Hematopoietic multipotent progenitor cell treated with erythropoietin and hydrocortisone succinate and interleukin-3 and kit ligand, for 17 days (in vitro differentiated cells): ENCODE measurements at places on chromosomes 16 and 17.
A peak's percentile ranks its signal among the peaks of the same experiment; 100 is the strongest.

- DNase-seq: no peak
Measured at GRCh38 chr17:54405826-54406225, 494.8 kb upstream of the TOM1L1 start.

GRCh38 chr16:55778757-55779156 lies 54.1 kb downstream of the CES1 start:
- DNase-seq: no peak

GRCh38 chr16:17451843-17452242 lies 18.9 kb downstream of the XYLT1 start:
- no peak for DNase-seq

GRCh38 chr16:80947708-80948625 lies 58.7 kb downstream of the CMC2 start:
- no peak for DNase-seq

- no peak for DNase-seq
Measured at GRCh38 chr16:1108299-1109252, 12.5 kb upstream of the C1QTNF8 start.

GRCh38 chr16:17565605-17566004 lies 94.8 kb upstream of the XYLT1 start:
- no peak for DNase-seq

DNA sequence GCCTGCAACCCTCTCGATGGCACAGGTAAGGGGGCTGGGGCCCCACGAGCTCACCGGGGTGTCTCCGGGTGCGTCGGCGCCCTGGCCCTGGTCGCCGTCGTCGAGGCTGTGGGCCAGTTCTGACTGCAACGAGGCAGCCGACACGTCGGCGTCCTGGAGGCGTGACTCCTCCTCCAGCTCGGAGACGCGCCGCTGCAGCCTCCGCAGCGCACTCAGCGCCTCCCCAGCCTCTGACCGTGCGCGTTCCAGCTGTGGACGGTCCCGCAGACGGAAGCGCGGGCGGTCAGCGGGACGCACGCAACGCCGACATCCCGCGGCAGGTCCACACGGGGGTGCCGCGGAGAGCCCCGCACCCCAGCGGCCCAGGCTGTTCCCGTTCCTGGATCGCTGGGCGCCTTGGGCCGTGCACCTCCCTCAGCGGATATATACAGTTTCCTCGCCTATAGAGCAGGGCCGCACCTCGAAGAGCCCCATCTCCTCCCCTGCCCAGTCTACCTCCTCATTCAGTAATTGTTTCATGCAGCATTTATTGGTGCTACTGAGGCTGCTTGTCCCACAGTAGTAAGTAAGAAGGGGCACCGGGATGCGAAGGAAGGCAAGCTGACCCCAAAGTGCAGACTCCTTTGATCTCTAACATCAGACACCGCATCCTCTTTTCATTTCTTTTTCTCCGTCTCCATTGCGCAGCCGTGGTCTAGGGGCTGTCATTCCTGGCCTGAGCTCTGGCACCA lies 5.8 kb downstream of the THOC6 start:
- DNase-seq: no peak

GRCh38 chr17:10081571-10082169 lies 116.7 kb downstream of the GAS7 start:
- no peak for DNase-seq

DNA sequence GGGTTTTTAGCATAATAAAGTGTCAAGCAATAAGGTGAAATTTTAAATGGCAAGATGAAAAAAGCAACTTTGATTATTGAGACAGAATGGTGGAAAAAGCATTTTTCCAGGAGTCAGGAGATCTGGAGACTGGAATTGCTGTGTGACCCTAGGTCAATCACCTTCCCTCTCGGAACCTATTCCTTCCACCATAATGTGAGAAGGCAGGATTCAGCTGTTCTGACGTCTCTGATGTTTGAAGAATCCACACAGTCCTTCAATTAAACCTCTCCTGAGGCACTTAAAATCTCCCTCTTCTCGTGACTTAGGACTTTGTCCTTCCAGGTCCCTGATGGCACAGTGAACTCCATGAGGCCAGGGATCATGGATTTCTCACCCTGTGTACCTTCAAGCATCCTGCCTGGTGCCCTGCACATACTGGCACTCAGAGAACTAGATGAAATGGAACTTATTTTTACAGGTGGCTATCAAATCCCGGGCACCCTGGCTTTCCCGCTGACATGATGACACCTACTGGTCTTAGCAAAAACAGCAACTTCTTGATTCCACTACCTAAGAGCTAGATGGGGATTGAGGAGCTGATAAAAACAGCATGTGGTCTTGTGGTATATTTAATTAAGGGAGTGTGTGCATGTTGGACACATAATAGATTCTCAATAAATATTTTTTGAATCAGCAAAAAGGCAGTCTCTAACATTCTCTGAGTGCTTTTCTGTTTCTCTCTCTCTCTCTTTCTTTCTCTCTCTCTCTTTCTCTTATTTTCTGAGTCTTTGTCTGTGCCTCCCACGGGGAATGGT lies 2.3 kb upstream of the CCDC182 start:
- peak; percentile 29 for DNase-seq

DNA sequence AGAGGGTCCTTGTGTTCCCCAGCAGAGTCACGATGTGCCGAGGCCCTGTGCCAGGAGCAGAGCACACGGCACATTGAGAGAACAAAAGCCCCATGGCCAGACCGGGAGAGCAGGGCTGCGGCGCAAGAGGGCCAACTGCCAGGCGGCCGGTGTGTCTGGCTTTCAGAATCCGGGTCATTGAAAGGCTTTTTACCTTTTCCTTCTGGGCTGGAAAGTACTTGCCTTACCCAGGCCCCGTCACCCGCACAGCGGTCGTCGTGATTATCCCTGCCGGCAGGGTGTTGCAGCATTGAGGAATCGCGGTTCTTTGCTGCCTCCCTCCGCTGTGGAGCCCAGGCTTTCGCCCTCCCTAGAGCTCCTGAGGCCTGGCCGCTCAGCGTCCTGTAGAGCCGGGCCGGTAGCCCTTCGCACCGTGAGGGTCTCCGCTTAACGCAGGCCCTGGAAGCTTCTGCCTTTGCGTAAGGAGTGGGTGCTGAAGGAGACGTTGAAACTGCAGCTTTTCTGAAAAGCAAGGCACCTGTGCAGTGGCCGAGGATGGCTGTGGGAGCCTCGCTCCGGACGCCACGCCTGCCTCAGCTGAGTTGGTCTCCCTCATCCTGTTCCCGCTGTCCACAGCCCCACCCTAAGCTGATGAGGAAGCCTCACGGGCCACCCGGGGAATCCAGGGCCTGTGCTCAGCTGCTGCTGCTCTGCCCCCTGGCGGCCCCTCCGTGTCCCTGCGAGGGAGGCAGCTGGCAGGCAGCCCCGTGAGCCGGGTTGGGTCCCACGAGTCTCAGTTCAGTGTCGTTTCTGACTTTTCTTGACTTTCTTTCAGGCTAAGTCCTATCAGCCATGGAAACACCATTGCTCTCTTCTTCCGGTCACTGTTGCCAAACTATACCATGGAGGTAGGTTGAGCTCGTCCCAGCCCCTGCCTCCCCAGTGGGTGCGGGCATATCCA lies 8.6 kb upstream of the MC1R start:
- DNase-seq: peak; percentile 61

DNA sequence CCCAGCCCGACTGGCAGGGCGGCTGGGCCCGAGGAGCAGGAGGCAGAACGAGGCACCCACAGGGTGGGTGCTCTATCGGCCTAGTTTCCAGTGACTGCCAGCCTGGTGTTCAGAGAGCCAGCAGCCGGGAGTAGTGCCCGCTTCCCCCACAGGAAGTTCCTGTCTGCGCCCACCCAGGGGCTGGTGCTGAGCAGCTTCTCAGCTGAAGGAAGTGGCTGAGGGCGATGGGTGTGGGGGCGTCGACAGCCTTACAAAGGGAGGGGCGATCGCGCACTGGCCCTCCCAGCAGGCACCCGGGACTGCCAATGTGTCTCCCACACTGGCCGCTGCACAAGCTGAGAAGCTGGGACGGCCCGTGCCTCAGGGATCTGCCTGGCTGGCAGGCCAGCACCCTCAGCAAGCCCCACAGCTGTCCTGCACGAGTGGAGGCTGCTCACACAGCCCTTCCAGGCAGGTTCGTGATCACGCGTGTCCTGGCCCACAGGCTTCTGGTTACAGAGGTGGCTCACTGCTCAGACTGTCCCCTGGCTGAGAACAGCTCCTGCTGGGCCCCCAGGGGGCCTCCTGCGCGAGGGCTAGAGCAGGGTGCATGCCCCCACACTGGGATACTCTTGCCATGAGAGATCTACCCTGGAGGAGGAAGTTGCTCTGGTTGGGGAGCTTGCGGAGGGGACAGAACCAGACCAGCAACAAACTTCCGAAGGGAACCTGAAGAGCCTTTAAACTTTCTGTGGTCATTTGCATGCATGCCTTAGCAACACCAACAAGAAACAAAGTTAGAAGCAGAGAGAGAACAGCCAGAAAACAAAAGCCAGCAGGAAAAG lies 2.5 kb downstream of the RNF166 start:
- DNase-seq: no peak

DNA sequence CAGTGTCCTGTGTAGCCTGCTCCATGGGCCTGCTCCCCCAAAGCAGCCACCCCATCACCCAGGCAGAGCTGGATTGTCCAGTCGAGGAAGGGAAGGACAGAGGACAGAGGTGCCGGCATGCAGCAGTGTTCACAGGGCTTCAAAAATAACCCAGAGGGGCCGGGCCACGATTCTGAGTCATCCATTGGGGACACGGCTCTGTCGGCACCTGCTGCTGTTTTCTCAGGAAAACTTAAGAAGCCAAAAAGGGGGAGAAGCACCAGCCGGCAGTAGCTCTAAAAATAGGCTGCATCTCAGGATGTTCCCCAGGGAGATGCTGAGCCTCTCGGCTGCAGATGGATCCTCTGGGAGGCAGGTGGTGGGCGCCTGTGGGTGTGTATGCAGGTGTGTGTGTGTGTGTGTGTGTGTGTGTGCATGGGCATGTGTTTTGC lies 1.6 kb downstream of the CA7 start:
- DNase-seq: no peak

DNA sequence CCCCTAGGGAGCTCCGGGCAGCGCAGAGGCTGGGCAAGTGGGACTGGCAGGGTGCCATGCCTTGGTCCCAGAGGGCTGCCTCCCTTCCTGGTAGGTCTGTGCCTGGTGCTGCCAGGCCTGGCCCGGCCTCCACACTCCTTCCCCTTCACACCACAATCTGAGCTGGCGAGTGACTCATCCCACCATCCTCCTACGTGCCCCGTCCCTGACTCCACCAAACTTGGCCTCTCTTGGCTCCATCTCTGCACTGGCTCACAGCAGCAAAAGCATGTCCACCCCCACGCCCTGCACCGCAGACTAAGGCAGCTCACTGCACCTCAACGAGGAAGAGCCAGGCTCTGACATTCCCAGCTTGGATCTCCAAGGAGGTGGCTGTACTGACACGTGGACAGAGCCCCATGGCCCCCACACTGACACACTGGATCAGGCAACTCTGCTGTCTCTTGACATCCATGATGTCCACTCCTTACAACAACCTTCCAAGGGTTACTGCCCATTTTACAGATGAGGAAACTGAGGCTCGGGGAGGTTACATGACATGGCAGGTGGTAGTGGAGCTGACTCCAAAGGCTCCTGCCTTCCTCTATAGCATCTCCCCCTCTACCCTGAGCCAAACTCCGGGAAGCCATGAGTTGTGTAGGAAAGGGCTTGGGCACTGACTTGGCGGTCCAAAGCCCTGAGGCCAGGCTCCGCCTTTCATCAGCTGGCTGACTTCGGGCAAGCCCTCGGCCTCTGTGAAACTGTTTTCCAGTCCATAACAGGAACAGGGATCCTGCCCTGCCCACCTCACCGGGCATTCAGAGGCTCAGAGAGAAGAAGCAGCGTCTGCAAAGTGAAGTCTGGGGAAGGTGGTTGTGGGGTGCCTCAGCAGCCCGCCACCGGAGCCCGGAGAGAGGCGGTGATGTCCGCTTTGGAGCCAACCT lies 20.1 kb upstream of the KRT19 start:
- DNase-seq: no peak

DNA sequence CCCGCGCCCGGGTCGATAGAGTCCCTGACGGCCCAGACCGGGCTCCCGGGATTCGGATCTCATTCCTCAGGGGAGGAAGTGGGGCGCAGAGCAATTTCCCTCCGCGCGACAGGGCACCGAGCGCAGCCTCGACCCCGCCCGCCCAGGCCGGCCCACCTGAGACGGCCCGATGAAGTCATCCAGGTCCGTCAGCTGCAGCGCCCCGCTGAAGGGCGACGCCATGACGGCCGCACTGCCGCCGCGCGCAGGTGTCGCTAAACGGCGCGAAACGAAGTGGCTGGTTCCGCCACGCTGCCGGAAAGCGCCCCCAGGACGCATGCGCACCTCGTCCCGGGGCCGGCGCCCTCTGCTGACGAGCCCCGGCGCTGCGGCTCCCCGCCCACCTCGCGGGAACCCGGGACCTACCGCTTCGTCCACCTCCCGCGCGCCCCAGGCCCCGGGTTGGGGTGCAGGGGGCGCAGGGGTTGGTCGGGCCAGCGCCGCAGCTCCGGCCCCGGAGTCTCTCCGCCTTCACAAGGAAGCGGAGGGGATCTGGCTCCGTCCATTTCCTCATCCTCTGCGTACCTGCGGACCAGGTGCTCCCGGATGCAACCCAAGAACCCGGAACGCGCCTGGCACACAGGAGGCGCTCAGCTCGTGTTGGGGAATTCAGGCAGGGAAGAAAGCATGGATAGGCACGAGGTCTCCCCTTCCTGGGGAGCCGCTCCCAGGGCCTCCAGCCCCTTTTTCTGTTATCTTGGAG lies at the start of gene CIAO3:
Gene CIAO3, minus strand, starts transcription at position 234 of the 742 bp plus-strand sequence. Its CDS starts 12 bp downstream, at position 222.
- DNase-seq: peak; percentile 91

DNA sequence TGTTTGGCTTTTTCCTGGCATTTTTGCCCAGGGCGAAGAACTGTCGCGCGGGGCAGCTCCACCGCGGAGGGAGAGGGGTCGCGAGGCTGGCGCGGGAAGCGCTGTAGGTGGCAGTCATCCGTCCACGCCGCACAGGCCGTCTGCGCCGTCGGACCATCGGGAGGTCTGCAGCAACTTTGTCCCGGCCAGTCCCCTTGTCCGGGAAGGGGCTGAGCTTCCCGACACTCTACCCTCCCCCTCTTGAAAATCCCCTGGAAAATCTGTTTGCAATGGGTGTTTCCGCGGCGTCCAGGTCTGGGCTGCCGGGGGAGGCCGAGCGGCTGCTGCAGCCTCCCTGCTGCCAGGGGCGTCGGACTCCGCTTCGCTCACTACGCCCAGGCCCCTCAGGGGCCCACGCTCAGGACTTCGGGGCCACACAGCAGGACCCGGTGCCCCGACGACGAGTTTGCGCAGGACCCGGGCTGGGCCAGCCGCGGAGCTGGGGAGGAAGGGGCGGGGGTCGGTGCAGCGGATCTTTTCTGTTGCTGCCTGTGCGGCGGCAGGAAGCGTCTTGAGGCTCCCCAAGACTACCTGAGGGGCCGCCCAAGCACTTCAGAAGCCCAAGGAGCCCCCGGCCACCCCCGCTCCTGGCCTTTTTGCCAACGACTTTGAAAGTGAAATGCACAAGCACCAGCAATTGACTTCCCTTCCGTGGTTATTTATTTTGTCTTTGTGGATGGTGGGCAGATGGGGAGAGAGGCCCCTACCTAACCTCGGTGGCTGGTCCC lies 2.3 kb upstream of the CBX4 start:
- DNase-seq: no peak

GRCh38 chr16:1638757-1639156 lies 26.6 kb downstream of the CRAMP1 start:
- DNase-seq: no peak

GRCh38 chr17:70181376-70181775 lies 12.0 kb downstream of the KCNJ2 start:
- DNase-seq: no peak

- DNase-seq: no peak
Measured at GRCh38 chr17:1109606-1110540, 69.9 kb downstream of the ABR start.
